SK-N-SH (cell line): ENCODE measurements at places on chromosomes 1 and 21.

GRCh38 chr21:16855164-16855667 lies 657.6 kb upstream of the CXADR start:
- no peak for DNase-seq

DNA sequence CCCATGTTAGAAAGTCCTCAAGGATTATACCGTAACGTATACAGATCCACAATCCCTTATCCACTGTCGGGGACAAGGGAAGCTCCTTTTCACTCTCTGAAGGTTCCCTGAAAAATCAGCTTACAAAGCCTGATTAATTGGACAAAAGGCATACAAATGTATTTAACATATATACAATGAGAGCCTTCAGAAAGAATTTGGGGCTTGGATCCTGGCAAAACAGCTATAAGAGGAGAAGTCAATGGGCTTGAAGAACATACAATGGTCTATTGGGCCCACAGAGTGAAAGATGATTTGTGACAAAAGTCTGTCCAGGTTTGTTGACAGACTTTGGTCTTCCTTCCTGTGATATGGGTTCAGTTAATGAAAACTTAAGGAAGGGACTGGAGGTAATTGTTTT lies 10.7 kb downstream of the TACSTD2 start:
- no peak for DNase-seq

DNA sequence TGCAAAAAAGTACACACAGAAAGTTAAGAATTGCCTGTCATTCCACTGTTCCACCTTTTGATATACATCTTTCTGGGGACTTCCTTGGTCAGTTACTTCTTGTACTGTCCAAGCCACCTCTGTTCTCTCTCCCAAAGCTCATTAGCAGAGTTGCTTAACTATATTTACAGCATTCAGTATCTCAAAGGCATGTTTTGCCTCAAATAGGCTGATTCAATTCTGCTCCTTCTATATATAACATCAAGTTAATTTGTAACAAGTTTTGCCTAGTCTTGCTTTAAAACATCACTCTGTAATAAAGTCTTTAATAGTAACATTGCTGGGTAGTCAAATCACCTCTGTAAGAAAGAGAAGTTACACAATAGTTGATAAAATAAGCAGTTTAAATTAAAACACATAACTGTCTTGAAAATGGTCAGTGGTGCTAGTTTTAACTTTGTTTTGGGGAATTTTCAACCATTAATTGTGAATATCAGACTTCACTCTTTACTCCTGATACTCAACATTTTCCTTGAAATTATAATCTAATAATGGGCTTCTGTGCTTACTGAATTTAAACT lies 35.7 kb downstream of the EDARADD start:
- DNase-seq = no peak

DNA sequence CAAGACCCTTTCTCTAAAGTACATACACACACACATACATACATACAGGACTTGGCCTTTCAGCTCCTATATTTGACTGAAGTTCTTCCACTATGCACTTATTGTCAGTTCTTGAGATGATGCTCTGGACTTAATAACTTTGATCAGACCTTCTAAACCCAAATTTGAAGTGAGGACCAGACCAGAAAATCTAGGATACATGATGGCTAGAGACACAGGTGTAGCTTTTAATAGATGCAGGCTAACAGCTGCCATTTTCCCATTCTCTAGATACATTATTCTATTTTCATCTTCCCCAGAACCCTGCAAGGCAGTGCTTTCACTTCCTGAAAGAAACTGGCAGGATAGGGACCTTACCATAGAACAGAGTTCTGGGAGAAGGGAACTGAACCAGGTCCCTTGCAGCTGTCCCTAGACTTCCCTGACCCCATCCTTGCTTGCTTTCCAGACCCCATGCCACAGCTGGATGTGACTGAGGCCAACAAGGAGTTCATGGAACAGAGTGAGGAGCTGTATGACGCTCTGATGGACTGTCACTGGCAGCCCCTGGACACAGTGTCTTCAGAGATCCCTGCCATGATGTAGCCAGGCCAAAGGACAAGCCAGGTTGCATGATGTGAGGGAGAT lies 14.9 kb upstream of the RAB42 start:
- no peak for DNase-seq

- no peak for DNase-seq
Measured at GRCh38 chr1:41109310-41110197, 88.0 kb upstream of the SLFNL1 start.

- DNase-seq = peak; percentile 85
Measured at GRCh38 chr1:25572708-25573590, 29.5 kb downstream of the LDLRAP1 start.

DNA sequence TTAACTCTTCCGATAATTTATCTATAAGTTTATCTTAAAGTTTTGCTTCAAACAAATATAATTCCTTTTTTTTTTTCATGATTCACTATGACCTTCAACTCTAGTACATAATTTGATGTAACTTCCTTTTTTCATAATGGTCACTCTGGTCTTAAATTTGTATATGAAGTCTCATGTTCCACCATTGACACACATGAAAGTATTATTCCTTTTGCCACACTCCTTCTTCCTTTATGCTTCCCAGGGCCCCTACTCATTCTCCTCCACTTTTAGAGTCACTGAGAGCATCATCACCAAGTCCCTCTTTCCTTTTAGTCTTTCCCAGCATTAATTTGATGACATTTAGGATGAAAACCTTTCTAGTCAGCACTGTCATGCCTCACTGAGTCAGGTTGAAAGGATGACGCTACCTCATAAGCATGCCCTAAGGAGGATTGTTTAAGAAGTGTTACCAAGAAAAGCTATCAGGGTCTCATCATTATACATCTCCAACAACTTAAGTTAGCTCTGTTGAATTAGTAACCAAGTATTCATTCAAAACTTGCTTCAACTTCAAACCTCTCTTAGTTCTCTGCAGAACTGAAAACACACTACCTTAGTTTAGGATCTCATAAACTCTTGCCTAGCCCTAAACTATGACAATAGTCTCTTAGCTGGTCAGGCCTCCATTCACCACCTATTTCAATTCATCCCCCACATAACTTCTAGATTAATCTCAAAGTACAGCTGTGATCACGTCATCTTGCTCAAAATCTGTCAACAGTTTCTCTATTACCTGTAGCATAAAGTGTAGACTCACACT lies 14.5 kb downstream of the AUNIP start:
- DNase-seq = no peak

DNA sequence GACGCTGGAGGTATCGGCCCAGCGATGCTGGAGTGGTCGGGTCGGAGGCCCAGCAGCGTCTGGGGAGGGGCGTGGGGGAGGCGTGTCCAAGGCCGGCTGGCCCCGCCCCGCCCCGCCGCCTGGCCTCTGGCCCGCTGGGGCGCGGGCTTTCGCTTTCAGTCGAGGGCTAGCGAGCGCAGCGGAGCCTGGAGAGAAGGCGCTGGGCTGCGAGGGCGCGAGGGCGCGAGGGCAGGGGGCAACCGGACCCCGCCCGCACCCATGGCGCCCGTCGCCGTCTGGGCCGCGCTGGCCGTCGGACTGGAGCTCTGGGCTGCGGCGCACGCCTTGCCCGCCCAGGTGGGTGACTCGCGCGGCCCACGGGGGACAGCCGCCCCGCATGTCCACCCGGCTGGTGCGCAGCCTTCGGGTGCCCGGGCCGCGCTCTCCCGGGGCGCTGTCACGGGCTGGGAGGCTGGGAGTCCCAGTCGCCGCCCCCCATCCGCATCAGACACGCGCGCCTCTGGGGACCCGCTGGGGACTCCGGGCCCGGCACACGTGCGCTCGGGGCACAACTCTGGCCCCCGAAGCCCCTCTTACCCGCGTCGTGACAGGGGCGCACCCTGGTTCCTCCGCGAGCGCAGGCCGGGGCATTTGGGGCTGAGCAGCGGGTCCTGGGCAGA lies at the start of gene TNFRSF1B:
Gene TNFRSF1B (plus strand): TSS at position 158 of the 659 bp plus-strand sequence. CDS start 101 bp downstream, at position 259.
- DNase-seq = peak; percentile 91

DNA sequence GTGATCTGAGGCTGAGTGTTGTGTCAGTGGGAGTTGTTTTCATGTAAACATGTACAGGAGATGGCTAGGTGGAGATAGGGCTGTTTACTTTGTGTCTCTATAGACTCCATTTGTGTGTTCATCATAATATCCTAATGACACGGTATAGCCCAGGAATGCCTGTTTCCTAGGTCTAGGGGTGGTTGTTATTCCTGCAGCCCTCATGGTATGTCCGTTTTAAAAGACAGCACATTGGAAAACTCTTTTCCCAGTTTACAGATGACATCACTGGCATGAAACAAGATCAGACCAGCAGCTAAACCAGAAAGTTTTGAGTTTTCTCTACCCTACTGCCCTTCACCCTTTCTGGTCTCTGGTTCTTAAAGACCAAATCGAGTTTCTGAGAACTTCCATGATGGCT lies 227.3 kb upstream of the TMEM51 start:
- no peak for DNase-seq

DNA sequence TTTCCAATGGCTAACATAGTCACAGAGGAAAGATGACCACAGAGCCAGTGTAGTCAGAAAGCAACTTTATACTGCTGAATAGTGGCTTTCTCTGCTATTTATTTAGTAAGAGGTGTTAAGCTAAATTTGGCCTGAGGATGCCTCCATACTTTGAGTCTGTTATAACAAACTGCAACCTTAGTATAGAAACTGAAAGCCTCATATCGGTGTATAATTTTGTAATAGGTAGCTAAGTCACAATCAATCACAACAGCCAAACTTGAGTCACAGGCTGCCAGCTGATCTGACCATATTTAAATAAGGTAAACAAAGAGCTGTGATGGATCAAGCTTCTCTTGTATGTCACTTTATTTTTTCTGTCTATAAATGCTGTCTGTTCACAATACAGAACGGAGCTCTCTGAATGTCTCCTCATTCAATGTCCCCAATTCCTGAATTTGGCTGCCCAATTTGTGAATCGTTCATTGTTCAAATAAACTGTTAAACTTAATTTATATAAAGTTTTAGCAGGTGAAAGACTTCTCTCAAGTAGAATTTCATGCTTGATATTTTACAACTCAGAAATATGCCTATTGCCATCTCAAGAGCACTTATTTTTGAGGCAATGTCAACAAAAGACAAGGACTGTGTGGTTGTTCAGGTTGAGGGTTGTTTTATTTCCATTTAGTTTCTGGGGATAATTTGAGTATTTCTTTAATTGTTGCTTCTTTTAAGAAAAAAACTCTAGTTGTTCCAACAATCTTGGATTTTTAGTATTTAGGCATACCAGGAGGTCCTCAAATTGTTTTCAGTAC lies 339.7 kb upstream of the B3GALT2 start:
- no peak for DNase-seq

GRCh38 chr1:13585612-13585991 lies 2.0 kb downstream of the PDPN start:
- DNase-seq = no peak

- no peak for DNase-seq
Measured at GRCh38 chr1:1274931-1275431, 1.3 kb upstream of the UBE2J2 start.

- DNase-seq = no peak
Measured at GRCh38 chr1:3064901-3065300, 4.1 kb upstream of the PRDM16 start.

GRCh38 chr21:33406493-33406892 lies 3.3 kb downstream of the IFNGR2 start:
- no peak for DNase-seq

DNA sequence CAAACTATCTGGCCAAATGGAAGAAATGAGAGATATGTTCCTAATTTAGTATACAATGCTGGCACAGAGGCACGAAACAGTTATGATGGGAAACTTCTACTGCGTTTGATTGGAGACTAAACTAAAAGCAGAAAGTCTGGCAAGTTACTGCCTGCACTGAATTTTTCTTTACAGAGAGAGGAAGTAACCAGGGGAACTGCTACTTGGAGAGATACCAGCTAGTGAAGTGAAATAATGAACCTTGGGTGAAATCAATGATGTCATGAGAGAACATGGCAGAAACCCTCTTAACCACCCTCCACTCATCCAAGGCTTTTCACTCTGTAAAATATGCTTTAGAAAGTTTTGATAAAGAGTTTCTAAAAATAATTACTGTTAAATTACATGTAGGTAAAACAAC lies 29.3 kb downstream of the NIBAN1 start:
- no peak for DNase-seq

- peak; percentile 92 for DNase-seq
Measured at GRCh38 chr1:212667223-212668139, 32.2 kb downstream of the BATF3 start.

DNA sequence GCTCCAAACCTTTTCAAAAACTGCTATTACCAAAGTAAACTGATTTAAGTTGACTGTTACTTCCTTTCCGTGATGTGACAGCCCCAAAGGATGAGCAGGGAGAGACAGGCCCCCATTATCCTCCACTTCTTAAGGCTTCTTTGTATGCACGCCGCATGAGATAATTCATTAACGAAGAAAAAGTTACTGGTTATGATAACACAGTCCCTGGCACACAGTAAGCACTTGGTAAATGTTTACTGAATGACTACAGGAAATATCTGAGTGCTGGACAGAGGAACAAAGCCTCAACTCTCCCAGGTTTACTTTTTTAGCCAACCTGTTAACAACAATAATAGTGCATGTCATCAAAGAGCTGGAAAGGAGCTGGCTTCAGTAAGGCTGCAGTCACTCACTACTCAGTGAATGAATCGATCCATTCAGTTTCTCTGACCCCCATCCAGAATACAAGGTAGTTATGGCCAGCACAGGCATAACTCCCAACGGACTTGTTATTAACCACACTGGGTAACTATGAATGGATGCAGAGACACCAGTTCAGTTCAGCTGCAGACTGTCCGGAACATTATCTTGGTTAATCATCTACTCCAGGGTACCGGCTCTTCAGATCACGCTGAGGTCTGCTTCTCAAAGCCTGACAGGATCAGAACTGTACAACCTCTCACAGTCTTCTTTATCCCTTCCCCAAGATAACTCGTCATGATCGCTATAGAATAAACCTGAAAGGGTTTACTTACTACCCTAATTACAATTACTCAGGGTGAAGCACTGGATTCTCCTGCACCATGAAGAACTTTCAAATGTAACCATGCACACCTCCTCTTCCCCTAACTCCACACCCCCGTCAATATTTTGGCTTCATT lies 58.3 kb downstream of the TGFBR3 start:
- no peak for DNase-seq

GRCh38 chr1:19376428-19377372 lies 64.6 kb downstream of the SLC66A1 start:
- no peak for DNase-seq

DNA sequence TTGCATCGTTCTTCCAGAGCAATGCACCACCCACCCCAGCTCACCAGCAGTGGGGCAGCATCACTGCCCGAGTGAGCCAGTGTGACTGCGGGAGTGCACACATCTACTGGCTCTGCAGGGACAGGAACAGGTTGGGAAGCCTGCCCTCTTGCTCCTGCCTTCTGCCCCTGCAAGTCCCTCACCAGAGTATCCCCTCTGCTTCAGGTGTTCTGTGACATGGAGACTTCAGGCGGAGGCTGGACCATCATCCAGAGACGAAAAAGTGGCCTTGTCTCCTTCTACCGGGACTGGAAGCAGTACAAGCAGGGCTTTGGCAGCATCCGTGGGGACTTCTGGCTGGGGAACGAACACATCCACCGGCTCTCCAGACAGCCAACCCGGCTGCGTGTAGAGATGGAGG lies 4.2 kb downstream of the ANGPTL7 start:
- DNase-seq = no peak

DNA sequence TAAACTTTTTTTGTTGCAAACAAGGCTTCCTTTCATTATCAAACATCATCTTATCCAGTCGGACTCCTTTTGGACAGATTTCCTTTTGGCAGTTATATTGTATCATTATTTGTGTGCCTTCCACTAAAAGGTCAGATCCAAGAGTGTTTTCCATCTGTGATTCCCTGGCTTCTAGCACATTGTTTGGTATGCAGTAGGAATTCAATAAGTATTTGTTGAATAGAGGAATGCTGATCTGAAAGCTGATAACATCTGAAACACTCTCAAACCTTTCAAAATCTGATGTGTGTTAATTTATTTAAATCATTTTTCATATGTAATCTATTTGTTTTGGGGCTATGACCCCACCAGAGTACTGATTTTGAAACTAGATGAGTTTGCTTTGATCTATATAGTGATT lies 39.0 kb downstream of the NDC1 start:
- DNase-seq = no peak
